ENCODE measurements at places on chromosomes 16 and 17.

- DNase-seq, result no peak
- H3K4me1 ChIP-seq, result peaks cover 89% of the 10 kb centered on the region
- peak overlapping the region; percentile 49 for H3K27ac ChIP-seq
- H3K27me3 ChIP-seq, result no peaks in the 10 kb centered on the region
These were observed 133.1 kb upstream of the NUDT7 start for GRCh38 chr16:77589071-77589765.

DNA sequence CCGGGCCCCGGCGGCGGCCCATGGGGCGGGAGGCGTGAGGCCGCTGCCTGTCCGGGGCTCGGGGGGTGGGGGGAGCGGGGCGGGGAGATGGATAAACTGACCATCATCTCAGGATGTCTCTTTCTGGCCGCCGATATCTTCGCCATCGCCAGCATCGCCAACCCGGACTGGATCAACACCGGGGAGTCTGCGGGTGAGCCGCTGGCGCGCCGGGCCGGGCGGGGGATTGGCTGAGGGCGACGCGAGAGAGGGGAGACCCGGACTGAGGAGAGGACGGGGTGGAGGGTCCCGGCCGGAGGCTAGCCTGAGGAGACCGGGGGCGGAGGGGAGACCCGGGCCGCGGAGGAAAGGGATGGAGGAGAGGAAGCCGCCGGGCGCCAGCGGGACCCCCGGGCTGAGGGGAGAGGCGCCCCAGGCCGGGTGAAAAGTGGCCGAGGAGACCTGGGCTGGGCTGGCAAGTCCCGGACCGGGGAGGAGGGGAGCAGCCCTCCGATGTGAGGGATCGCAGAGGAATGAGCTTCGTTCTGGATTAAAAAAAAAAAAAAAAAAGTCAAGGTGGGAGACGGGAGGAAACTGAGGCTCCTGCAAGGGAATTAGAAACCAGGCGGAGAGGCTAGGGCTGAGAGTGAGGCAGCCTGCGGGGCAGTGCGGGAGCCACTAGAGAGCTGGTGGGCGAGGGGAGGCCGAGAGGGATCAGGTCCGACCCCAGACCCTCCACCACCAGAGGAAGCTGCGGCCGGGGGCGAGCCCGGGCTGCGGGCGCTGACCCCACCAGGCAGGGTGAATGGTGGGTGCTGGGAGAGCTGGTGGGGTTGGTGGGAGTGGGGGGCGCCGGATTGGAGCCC lies 526 bp downstream of the MOSMO start:
- peaks cover 51% of the 10 kb centered on the region for H3K27me3 ChIP-seq
- peaks cover 40% of the 10 kb centered on the region for H3K4me1 ChIP-seq
- DNase-seq, result peak; percentile 62
- peak overlapping the region; percentile 94 for H3K4me3 ChIP-seq
- H3K36me3 ChIP-seq, result peaks cover 7% of the 10 kb centered on the region
- no peak overlapping the region for H3K27ac ChIP-seq

DNA sequence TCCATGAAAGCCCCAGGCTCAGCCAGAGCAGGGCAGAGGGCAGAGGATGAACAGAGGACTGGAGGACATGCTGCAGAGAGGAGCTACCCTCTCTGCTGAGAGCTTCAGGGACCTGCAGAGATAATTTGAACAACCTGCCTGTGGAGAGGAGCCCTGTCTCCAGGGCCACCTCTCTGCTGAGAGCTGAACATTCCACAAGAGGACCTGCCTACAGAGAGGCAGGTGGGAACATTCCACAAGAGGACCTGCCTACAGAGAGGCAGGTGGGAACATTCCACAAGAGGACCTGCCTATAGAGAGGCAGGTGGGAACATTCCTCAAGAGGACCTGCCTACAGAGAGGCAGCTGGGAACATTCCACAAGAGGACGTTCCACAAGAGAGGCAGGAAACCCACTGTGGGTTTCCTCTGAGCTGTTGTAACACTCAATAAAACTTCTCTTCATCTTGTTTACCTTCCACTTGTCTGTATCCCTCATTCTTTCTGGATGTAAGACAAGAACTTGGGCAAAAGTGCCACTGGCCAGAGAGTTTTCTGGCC lies 551.9 kb upstream of the CA10 start:
- DNase-seq, result no peak
- H3K4me1 ChIP-seq, result no peaks in the 10 kb centered on the region

- H3K4me3 ChIP-seq, result no peak overlapping the region
- DNase-seq, result no peak
- H3K27me3 ChIP-seq, result no peaks in the 10 kb centered on the region
- H3K36me3 ChIP-seq, result no peaks in the 10 kb centered on the region
- no peak overlapping the region for H3K27ac ChIP-seq
- H3K4me1 ChIP-seq, result peaks cover 38% of the 10 kb centered on the region
These were observed 11.0 kb downstream of the CYB561 start for GRCh38 chr17:63434951-63435571.

DNA sequence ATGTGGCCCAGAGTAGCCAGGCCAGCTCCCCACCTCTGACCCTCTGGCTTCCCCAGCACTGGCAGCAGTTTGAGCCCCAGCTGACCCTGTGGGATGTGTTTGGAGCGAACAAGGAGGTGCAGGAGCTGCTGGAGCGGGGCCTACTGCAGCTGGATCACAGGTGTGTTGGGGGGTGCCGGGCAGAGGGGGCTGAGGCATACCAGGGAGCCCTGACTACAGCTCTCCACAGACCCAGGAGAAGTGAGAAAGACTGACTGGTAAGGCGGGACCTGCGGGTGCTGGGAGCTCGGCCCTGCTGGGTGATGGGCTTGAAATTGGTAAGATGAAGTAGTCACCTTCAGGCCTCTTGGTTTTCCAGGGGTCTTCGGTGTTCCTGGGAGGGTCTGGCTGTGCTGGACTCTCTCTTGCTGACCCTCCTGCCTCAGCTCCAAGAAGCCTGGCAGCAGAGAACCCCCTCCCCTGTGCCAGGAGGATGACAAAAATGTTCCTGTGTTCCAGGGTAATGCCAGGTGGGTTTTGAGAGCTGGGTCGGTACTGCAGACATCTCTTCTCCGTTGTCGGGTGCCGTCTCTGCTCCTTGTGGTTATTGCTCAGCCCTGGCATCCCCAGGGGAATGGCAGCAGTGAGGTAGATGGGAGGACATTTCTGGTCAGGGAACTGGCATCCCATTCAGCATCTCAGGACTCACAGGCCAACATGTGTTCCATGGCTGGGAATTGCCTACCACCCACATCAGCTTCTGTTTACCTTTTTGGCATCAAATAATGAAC lies 5.9 kb downstream of the RSAD1 start:
- H3K4me1 ChIP-seq, result peaks cover 15% of the 10 kb centered on the region
- H3K27me3 ChIP-seq, result peaks cover 6% of the 10 kb centered on the region
- H3K4me3 ChIP-seq, result no peak overlapping the region
- DNase-seq, result no peak
- H3K27ac ChIP-seq, result no peak overlapping the region
- peaks cover 30% of the 10 kb centered on the region for H3K36me3 ChIP-seq

DNA sequence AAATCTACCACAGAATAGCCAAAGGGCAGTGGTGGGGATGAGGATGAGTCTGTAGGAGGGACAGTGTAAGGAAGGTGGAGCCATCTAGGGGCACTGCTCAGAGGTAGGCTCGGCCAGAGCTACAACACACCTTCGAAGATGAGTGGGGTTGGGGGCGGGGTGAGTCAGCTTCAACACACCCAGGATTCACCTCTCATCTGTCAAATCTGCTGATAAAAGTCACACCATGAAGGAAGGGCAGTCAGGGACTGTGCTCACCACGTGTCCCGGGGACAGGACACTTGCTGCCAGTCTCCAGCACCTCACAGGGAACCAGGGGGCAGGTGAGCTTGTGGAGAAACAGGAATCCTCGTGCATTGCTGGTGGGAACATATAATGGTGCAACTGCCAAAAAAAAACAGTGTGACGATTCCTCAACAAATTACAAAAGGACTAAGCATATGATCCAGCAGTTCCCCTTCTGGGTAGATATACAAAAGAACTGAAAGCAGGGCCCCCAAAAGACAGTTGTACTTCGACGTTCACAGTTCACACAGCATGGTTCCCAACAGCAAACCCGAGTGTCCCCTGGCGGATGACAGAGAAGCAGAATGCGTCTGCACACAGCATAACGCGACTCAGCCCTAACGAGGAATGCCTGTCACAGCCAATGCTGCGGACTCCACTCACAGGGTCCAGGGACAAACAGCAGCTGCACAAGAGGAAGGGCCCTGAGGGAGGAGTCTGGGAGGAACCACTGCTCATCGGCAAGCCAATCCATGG lies 133.1 kb downstream of the ANKRD11 start:
- H3K4me3 ChIP-seq, result no peak overlapping the region
- no peaks in the 10 kb centered on the region for H3K36me3 ChIP-seq
- peaks cover 88% of the 10 kb centered on the region for H3K4me1 ChIP-seq
- DNase-seq, result no peak
- H3K27me3 ChIP-seq, result no peaks in the 10 kb centered on the region

DNA sequence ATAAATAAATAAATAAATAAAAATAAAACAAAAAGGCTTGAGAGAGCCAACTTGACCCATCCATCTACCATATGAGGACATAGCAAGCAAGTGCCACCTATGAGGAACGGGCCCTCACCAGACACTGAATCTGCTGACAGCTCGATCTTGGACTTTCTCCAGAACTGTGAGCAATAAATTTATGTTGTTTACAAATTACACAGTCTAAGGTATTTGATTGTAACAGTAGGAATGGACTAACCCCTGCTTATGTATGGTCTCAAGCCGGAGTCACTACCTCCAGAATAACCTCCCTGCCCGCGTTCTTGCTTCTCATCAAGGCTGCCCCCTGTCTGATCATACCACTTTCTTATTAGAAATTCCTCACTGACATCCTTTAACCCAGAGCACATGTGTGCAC lies 9.9 kb downstream of the SLC5A11 start:
- no peaks in the 10 kb centered on the region for H3K4me1 ChIP-seq
- H3K4me3 ChIP-seq, result no peak overlapping the region
- peaks cover 9% of the 10 kb centered on the region for H3K27me3 ChIP-seq
- no peak overlapping the region for H3K27ac ChIP-seq

DNA sequence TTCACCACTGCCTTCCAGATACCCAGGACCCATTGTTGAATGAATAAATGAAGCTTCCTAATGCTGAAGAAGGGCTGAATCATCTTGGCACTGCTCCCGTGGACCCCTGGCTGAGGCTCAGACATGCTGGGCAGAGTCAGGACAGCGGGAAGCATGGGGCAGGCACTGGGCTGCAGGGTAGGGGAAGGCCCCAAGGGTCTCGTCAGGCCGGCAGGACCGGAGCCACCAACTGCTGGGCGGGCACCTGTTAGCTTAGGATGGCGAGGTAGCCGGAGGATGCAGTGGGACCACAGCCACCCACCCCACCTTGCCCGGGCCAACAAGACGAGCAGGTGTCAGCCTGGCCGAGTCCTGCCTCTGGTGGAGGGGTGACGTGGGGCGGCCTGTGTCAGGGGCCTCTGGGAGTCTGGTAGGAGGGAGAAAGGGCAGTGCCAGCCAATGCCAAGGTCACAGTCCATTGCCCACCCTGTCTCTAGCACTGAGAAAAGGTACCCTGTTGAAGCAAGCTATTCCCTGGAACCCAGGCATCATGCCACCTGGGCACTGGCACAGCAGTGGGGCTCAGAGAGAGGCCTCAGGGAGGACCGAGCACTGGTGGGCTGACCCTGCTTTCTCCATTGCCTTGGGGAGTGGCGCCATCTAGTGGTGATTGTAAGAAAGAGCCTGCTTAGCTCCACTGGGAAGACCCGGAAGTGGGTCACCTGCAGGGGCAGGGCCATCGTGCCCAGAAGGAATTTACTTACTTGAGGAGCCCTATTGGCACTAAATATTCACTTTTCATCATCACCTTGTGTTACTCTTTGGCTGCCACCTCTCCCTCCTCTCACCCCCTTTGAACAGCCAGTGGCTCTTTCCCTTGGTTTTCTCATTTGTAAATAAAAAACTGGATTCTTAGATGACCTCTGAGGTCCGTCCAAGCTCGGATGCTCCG lies 3.0 kb upstream of the DLX3 start:
- peaks cover 28% of the 10 kb centered on the region for H3K4me1 ChIP-seq
- peaks cover 96% of the 10 kb centered on the region for H3K27me3 ChIP-seq
- peak; percentile 87 for DNase-seq
- H3K36me3 ChIP-seq, result no peaks in the 10 kb centered on the region
- no peak overlapping the region for H3K4me3 ChIP-seq

DNA sequence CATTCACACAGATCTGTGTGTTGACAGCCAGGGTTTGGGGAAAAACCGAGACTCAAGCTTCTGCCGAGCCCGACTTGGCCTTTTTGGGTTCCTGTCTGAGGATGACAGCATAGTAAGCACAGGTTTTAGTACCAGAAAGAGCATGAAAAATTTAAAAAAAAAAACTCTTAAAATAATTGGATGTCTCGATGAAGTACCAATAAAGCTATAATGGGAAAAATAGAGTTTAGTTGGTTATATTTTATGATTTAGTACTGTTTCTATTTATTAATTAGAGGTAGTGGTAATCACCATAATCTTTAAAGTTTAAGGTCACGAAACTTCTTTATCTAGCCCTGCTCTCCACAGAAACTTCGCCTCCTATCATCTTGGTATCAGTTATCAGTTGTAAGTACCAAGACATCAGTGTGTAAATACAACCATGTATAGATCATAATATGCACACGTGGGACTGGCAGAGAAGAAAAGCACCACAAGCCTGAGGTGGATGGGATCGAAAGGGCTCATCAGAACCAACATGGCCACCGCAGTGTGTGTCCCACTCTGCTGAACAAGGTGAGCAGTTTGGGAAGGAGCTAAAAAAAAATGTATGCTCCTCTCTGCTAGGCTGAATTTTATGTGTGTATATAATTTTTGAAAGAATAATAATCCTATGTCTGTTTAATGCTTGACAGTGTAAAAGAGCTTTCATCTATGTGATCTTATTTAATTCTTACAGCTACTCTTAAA lies 14.4 kb upstream of the EEF2K start:
- no peaks in the 10 kb centered on the region for H3K36me3 ChIP-seq
- peaks cover 19% of the 10 kb centered on the region for H3K27me3 ChIP-seq
- peak overlapping the region; percentile 80 for H3K27ac ChIP-seq
- peak overlapping the region; percentile 97 for H3K4me3 ChIP-seq

GRCh38 chr16:83912519-83913244 lies 13.8 kb downstream of the MLYCD start:
- peaks cover 43% of the 10 kb centered on the region for H3K4me1 ChIP-seq
- peak overlapping the region; percentile 3 for H3K27ac ChIP-seq
- DNase-seq, result no peak
- no peaks in the 10 kb centered on the region for H3K27me3 ChIP-seq
- H3K36me3 ChIP-seq, result peaks cover 71% of the 10 kb centered on the region
- no peak overlapping the region for H3K4me3 ChIP-seq

DNA sequence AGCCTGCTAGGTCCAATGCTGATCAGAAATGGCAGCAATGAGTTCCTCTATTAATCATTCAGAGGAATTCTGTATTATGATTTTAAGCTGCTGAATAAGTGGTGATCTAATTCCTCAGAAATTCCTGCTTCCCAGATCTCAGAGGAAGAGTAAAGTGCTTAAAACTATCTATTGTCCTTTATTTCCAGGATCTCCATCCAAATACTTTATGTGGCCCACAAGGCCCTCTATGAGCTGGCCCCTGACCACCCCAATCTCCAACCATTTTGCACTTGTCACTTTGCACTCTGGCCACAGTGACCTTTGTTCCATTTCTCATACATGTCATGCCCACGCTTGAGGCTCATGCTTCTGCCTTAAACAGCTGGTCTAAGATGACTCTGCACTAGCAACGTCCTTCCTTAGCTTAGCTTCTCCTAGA lies 93.7 kb downstream of the CA10 start:
- H3K4me1 ChIP-seq, result no peaks in the 10 kb centered on the region
- H3K27ac ChIP-seq, result no peak overlapping the region
- H3K27me3 ChIP-seq, result peaks cover 6% of the 10 kb centered on the region
- H3K4me3 ChIP-seq, result no peak overlapping the region
- DNase-seq, result no peak

Measured in nephron progenitor cell (in vitro differentiated cells).